ENCODE measurements at places on chromosomes 5 and 9. TPM values are rescaled to one million over a fixed set of nuclear protein-coding genes. Genes with fewer than 3 reads are reported as not detected.

Gene RASGEF1C
- not detected for total RNA-seq

DNA sequence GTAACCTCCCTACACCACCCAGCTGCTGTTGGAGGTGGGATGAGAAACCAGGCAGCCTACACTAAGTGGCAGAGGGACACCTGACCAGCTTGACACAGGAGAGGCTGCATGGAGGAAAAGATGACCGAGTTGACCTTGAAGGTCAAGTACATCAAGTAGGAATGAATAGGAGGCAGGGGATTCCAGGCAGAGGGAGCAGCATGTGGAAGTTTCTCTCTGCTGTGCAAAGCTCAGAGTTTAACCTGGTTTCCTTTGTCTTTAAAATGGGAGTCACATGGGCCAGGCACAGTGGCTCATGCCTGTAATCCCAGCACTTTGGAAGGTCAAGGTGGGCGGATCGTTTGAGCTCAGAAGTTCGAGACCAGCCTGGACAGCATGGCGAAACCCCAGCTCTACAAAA is 32.6 kb downstream of the SPRY4 start:
- DNase-seq = no peak

DNA sequence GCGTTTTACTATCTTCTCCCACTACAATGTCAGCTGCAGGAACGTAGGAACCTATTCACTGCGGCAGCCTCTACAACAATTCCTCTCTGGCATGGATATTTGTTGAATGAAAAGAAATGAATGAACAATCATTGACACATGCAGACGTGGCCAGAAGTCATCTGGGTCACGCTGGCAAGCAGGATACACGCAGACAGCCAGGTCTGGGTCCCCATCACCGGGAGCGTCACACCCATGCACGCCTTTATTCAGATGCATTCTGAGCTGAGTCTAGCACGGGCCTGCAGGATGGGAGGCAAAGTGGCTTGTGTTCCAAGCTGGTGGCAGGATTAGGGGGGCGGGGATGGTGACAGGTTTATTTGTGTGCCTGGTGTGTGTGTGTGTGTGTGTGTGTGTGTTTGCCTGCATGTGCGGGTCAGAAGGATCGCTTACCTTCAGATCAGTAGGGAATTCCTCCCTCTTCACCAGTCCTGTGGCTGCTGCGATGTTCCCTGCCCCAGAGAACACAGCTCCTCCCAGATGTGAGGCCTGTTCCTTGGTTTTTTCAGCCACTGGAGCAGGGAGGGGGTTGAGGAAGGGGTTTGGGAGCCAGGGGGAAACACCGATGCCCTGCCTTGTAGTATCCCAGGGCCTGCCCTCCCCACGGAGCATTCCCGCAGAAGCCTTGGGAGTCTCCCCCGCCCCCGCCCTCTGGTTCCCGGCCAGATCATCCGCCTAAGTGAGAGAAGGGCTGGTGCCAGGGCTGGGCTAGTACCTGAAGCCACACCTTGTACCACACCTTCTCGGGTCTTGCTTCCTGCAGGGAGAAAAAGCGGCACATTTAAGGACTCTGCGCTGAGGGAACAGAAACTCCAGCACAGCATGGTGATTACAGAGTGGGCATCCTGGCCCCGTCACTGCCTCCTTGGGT is 4.1 kb downstream of the SNCB start:
- no peak for DNase-seq

DNA sequence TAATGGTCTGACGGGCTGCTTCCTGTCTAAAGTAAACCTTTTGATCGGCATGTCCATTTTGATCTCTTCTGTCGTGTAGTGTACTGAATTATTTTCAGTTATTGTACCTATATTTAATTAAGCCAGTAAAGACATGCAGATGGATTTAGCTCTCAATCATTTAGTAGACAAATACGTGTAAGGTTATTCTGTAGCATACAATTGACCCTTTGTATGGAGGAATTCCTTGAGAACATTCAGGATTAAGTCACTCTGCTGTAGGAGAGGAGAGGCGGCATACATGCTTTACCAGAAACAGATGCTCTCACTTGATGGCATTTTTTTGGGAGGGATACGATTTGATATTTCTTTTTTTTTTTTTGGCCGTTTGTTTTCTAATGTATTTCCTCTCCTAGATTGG is 141.0 kb downstream of the PBX3 start:
- no peak for DNase-seq

GRCh38 chr5:126368239-126368812 is 54.9 kb upstream of the GRAMD2B start:
- no peak for DNase-seq

GRCh38 chr5:175696139-175696854 is 38.4 kb downstream of the HRH2 start:
- no peak for DNase-seq

DNA sequence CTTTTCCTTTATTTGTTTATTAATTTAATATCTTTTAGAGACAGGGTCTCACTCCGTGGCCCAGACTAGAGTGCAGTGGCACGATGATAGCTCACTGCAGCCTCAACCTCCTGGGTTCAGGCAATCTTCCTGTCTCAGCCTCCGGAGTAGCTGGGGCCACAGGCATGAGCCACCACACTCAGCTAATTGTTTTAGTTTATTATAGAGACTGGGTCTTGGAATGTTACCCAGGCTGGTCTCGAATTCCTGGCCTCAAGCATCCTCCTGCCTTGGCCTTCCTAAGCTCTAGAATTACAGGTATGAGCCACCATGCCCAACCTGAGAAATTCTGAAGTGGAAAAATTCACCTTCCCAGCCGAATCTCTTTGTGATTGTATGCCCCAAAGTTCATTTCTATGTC is 139.4 kb upstream of the SLC12A2 start:
- no peak for DNase-seq

Gene SMC5
- total RNA-seq = 46.1 TPM

GRCh38 chr9:120389867-120390266 is 190.1 kb downstream of the CDK5RAP2 start:
- no peak for DNase-seq

GRCh38 chr9:90890146-90890810 is 88.7 kb downstream of the SYK start:
- DNase-seq = no peak

DNA sequence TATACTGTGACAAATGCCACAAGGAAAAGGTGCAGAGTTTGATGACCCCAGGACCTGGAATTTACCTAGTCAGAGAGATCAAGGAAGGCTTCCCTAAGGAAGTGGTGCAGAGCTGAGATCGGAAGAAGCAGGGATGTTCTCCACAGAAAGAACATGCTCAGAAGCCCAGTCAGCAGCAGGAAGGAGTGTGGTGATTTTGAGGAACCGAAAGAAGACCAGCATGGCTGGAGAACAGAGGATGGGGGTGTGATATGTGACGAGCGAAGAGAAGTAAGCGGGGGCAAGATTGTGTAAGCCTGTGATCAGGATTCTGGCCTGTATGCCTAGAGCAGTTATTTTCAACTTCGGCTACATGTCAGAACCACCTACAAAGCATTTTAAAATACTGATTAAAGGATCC is 18.7 kb upstream of the PIK3R1 start:
- no peak for DNase-seq

- DNase-seq = no peak
These were observed 109.9 kb downstream of the UGCG start for GRCh38 chr9:112006361-112007020.

DNA sequence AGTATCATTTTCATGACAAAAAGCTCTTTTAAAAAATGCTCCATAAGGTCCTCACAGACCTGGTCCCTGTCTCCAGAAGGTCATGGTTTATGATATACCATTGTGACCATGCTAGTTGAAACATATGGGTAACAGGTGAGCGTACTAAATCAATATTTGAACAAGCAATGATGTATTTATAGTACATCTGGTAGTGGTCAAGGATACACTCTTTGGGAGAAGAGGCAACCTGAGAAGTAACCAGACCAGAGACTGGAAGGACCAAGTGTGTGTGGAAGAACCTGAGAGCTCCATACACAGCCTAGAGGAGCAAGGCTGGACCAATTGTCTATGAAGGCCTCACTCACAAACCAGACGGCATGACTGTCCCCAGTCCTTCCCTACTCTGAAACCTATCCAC is 55.1 kb downstream of the LHFPL2 start:
- no peak for DNase-seq

- DNase-seq = no peak
These were observed 155.3 kb downstream of the SNX18 start for GRCh38 chr5:54672871-54673270.

- no peak for DNase-seq
These were observed 128.4 kb upstream of the IER5L start for GRCh38 chr9:129306318-129306973.

Gene ANGPTL2
- 108 TPM for total RNA-seq

GRCh38 chr5:176401281-176402205 is 13.0 kb downstream of the HIGD2A start:
- DNase-seq = no peak

Gene HCN1
- 0.27 TPM for total RNA-seq

DNA sequence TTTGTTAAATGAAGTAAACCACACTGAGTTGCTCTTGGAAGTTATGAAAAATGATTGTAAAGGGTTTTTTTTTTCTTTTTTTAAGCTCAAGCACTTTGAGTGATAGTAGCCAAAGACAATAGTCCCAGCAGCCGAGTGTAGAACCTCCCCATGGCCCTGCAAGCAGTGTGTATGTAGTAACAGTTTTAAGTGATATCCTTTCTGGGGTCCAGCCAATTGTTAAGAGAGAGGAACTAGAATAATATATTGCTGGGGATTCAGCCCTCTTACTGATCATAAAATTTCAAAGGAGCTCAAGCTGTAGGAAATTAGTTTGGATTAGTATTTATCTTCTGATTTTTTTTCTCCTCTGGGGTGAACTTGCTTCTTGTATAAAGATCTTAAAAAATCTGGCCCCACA is 43.2 kb downstream of the NPR3 start:
- DNase-seq = no peak

- no peak for DNase-seq
These were observed 815.1 kb downstream of the TLE1 start for GRCh38 chr9:80874276-80874675.

GRCh38 chr9:89714321-89714720 is 109.5 kb downstream of the GADD45G start:
- no peak for DNase-seq

DNA sequence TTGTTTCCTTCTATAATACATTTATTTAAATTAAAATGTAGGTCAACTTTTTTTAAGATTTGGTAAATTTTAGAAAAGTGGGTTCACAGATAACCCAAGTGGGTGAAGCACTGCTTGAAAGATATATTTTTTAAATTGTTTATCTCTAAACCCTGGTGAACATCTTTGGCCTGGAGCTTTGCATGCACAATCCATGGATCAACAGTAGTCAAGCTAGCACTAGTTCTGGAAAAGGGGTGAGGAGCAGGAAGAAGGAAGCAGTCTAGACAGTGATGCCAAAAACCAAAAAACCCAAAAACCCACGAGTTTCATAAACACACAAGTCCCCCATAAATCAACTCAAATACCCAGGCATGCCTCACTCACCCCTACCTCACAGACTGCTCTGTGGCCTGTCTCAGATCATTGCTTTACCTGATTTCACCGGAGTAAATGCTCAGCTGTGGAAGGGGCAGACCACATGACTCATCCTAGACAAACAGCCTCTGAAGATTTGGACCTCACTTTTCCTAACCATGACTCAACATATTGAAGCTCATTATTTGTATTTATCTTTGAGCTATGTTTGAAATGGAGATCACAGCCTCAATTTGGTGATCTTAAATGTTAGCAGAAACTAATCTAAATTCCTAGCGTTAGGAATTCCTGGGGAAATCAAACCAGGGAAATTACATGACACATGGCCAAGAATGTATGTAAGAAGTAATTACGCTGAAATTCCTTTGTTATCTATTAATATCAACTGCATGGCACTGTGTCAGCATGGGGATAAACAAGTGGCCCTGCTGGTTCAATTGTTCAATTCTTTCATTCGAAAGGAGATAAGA is 149.6 kb downstream of the ZNF608 start:
- DNase-seq = no peak

DNA sequence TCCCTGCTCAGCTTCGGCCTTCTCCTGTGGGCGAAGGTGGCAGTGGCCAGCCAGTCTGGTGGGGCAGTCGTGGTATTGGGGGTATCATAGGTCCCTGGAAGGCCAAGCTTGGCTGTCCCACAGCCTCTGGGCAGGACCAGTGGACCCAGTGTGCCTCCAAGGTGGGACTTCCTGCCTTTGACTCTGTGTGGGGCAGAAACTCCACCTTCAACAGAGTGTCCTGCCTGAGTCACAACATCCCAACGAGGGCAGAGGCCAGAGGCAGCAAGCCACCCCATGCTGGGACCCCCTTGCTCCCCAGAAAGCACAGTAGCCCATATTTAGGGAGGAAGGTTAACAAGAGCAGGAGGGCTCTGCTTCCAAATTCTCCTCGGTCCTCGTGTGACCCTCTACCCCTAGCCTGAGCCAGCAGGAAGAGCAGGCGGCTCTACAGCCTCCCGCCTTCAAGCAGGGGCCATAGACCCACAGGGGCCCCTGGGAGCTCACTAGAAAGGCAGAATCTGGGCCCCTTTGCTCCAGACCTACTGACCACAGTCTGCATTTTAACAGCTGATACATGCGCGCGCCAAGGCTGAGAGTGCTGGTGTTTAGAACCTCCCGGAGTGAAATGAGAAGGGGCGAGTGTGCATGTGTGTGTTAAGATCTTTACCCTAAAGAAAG is 51.6 kb upstream of the FUBP3 start:
- DNase-seq = no peak

DNA sequence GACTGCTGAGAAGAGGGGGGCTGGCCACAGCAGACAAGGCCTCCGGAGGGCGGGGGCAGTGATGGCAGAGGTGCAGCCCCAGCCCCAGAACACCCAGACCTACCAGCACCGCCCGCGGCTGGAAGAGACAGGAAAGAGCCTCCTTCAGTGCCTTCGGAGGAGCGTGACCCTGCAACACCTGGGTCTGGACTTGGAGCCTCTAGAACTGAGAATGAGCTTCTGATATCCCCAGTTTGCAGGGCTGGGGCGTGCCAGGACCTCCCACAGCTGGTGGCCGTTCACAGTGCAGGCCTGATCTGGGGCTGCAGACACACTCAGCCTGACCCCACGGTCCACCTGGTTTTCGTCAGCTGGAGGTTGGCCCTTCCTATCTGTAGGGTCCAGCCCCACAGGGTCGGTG is 9.1 kb downstream of the LCN10 start:
- no peak for DNase-seq

DNA sequence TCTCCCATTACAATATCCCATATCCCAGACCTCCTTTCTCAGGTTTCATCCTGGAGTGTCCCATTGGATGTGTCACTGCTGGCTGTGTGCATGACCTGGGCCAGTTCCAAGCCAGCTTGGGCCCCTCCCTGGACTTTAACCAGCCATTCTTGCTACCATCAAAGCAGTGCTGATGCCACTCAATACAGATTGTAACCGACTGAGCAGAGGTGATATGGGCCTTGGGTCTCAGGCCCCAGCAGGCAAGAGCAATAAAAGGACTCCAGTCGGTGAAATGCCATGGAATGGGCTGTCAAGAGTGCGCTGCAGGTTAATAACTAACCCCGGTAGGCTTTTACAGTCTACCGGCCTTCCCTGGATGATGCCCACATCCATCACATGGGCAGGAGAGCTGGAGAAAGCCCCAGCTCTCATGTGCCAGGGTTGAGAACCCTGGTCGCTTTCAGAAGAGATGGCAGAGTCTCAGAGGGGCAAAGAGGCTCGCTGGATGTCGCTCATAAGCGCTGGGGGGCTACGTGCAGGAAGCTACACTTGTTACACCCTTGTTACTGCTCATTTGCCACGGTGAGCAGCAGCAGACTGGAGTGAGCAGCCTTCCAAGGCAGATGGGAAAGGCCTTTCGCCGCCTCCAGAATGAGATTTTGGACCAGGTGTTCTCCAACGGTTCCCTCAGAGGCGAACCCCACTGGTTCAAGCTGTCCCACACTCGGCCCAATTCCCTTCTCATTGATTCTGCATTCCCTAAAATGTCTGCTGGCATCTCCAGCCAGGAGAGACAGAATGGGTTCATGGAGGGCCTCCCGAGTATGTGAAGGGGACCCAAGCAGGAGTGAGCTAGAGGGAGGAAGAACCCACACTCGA is 13.2 kb downstream of the EPB41L4B start:
- no peak for DNase-seq

Gene TRMO
- total RNA-seq = 14.2 TPM

Gene GEMIN5
- total RNA-seq = 16.1 TPM

Measured in ovary (tissue), 10 donors.